ENCODE measurements at places on chromosomes 11 and 22.

GRCh38 chr11:64571410-64572091, 19.5 kb upstream of the SLC22A12 start:
- no peak for DNase-seq

DNA sequence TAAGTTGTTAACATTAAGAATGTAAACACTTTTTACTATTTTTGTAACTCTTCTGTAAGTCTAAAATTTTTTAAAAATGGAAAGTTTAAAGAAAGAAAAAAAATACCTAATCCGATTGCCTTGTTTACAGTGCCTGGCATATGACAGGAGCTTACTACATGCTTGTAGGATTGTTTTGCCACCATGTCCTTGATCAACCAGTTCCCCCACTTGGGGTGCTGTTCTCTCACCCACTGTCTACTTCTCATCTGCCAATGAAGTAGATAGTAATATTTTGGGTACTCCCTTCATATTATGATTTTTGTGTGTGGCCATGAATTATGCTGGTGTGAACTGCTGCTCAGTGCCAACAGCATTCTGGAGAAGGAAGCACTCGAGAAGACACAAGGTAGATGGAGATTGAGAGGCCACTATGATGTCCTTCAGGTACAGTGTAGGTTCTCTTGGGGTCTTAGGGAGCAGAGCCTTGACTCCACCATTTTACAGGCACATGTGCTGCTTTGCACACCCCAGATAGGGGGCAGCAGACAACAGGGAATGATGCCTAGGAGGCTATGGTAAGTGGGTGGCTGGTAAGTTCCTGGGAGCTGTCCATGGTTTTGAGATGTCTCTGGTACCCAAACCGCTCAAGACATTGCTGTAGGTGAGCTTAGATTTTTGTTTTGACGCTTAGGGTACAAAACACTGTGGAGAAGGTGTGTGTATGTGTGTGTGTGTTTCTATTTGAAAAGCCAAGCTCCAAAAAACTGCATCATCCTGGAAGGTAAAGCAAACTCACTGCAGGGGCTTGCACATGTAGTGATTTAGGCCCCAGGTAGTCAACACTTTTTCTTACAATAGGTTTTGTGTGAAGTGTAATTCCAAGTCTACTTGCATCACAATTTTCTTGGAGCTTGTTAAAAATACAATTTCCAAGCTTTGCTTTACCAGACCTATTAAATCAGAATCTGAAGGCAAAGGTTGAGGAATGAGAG, 494.5 kb upstream of the LARGE1 start:
- DNase-seq = no peak

DNA sequence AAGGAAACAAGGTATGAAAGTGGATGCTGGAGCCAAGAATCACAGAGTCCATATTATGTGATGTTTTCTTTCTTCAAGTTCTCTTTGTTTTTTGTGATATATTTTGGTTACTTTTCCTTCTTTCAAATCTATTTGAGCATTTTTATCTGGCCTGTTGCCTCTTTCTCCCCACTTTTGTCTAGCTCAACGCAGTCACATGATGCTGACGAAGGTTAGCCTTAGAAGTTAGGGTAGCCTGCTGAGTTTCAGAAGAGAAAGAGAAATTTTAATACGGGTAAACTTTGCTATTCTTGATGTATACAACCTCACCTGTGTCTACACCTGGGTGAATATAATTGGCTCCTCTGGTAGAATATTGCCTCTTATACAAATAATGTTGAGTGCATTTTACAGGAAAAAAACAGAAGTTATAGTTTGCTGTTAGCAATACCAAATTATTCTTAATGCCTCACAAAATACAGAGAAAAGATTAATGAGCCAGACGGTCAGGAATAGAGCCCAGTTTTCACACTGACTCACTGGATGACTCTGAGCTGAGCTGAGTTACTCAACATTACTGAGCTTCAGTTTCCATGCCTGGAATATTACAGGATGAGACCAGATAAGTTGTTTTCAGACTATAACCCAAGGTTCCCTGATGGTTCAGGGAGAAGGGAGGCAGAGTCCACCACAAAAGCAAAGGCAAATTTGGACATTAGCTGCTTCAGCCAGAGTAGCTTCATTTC, 161.6 kb upstream of the BDNF start:
- no peak for DNase-seq

DNA sequence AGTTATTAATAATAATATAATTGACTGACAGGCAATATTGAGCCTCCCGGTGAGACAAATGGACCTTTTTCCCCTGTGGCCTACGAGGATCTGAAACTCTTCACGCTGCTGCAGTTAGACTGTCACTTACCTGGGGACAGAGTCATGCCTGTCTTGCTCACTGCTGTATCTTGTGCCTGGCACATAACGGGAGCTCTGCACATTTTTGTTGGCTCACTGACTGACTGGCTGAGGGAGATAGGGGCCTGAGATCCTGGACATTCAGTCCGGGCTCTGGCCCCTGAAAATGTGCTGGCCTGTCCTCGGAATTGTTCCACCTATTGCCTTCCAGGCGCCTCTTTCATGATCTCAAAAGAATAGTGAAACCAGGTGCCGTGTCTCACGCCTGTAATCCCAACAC, 743 bp upstream of the CD3D start:
- DNase-seq = no peak

DNA sequence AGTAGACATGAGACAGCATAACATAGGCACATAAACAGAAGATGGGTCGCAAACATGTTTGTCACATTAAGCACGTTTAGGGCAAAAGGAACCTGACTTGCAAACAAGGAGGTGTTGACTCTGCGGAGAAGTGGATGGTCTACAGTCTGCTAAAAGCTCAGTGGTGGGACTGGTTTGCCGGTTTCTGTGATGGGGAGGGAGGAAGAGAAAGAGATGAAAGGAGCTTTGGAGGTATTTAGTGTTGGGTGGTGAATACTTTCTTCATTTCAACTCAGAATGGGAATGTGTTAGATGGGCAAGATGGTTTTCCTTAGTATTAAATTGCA, 191.4 kb upstream of the SORL1-AS1 start:
- DNase-seq = no peak

DNA sequence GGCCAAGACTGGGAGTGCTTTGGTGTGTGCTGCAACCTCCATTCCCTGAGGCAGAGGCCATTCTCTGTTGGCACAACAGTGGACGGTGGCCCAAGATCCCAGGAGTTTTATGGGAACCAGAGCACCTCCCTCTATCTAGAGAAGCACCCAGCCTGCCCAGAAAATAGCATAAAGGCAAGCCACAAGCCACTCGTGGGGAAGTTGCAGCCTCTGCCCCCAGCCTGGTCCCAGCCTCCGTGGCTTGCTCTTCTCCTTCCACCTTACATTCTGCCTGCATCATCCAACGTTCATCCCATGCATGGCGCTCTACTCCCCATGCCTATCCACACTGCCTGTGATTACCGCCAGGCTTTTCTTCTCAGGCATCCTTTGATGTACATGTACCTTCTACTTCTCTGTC, 15.8 kb downstream of the IL17RA start:
- no peak for DNase-seq

- no peak for DNase-seq
These were observed 142.1 kb downstream of the WNT11 start for GRCh38 chr11:76064192-76064591.

GRCh38 chr11:37026326-37026725, 428.3 kb upstream of the RAG2 start:
- DNase-seq = no peak

- DNase-seq = no peak
These were observed 78.1 kb downstream of the CYB5R2 start for GRCh38 chr11:7595016-7595866.

DNA sequence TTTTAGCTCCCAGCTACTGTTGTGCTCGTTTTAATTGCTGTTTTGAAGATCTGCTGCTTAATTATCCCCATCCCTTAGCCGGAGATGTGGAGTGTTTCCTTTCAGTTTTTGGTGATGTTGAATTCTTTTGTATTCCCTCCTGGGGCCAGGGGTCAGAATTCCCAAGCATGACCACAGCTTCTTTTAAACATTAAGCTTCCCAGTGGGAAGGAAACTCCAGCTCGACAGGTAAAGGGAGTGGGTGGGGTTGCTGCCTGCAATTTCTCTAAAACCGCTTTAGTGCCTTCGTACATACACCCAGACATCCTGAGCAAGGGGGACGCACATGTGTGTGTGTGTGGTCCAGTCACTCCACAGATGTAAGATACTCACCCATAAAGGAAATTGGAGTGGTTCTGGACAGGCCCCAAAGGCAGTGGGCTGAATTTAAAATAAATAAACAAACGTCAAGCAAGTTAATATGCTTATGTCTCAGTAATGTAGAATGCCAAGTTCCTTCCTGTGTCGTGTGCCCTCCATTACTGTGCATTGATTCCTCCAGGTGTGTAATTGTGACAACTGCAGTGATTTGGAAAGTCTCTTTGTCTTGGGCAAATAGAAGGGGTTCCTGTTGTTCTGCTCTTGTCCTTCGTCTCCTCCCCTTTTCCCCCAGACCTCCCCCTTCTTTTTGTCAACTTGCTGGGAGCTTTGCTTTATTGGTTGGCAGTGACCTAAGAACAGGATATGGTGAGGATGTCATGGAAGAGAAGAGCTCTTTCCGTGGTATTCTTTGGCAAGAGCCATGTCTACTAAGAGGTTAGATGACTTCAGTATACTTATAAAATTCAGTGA, 19.2 kb upstream of the ADSL start:
- no peak for DNase-seq

- no peak for DNase-seq
These were observed 14.2 kb upstream of the OR6A2 start for GRCh38 chr11:6813656-6814055.

DNA sequence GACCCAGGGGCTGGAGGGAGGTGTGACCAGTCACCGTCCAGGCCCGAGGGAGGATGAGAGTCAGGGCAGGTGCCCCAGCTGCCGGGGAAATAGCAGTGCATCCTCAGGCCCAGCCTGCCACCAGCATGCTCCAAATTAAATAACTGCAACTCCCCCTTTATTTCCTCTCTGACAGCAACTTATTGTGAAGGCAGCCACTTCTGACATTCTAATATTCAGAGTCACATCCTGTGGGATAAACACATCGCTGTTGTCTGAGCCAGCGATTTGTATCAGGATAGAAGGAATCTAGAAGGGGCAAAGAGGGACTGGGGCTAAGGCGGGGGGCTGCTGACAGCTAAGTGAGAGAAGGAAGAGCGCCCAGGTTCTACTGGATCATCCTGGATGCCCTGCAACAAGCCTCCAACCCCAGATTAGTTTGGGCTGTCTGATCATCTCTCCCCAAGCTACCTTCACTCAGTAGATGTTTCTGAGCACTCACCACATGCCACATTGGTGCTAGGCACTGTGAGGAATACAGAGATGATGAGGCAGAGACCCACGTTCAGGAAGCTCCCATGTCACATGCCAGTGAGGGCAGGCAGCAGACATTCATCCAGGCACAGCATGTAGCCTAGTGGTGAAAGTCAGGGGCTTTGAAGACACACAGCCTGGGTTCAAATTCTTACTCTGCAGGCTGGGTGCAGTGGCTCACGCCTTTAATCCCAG, 214.1 kb downstream of the BUD13 start:
- DNase-seq = no peak

- DNase-seq = no peak
These were observed 833.5 kb downstream of the KCNA4 start for GRCh38 chr11:29183301-29183700.

DNA sequence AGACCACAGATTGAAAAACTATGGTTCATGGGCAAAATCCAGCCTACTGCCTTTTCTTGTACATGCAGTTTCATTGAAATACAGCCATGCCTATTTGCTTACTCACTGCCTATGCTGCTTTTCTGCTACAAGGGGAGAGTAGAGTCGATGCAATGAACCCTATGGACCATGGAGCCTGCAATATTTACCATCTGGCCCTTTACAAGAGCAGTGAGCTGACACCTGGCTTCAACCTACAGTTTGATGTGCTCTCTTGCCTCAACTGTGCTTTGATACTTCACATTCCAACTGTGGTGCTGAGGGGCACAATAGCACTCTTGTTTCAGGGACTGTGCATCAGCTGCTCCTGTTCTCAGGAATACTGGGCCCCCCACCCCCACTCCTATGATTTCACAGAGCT, 239.5 kb upstream of the SORL1-AS1 start:
- no peak for DNase-seq

- DNase-seq = no peak
These were observed 460.3 kb downstream of the SOX6 start for GRCh38 chr11:15896026-15896425.

GRCh38 chr11:65043881-65044501, 3.0 kb downstream of the SAC3D1 start:
- no peak for DNase-seq

DNA sequence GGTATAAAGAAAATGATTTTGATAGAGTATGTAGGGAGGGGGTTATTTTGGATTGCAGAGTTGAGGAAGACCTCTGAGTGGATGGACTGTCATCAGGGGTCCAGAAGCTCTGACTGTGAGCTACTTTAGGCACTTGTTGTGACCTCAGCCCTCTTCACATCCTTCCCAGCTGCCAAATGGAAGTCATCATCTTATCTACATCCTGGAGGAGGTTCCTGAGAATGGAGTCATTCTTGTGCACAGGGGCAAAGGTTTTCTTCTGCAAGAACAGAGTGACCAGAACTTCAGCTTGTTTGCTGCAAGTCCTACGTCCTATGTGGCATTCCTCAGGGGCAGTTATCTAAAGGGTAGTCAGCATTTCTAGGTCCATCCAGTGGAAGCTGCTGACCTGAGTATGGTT, 393.8 kb downstream of the AASDHPPT start:
- no peak for DNase-seq

DNA sequence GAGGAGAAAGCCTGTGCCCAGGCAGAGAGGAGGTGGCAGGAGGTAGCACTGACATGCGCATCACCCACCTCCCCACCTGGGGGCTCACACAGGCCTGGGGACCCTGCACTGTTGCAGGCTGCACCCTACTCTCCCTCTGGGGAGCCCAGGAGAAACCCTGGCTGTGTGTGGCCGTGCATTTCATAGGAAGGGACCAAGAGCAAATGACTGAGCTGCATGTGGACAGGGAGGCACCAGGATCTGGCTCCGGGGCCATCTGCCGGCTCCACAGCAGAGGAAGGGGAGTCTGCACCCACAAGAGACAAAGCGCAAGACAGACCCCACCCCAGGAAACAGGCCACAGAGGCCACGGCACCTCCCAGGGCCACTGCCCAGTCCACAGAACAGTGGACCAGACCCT, 22.7 kb downstream of the BID start:
- DNase-seq = no peak

GRCh38 chr22:26313291-26313690, 115.8 kb upstream of the ASPHD2 start:
- no peak for DNase-seq

GRCh38 chr11:71221201-71221600, 31.2 kb downstream of the SHANK2 start:
- DNase-seq = no peak

Data from stimulated activated CD8-positive, alpha-beta memory T cell treated with anti-CD3 and anti-CD28 coated beads, Interleukin-7, amount 100 ng/mL, for 1 hour (primary cell).